A549 (cell line): ENCODE measurements at places on chromosomes 4 and X.

- no peak for DNase-seq
Measured at GRCh38 chr4:154450966-154451365, 40.6 kb downstream of the DCHS2 start.

DNA sequence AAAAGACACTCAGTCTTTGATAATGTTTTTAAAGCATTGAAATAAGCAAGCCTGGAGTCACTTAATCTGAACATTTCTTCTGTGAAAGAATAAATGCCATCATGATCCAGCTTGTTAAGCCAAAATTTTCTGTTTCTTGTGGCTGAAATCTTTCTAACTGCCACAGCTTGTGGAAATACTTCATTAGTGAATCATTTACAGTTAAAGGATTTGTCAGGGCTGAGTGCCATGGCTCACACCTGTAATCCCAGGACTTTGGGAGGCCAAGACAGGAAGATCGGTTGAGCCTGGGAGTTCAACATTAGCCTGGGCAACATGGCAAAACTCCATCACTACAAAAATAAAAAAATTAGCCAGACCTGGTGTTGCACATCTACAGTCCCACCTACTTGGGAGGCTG is 93.3 kb upstream of the PDE5A start:
- DNase-seq = no peak

GRCh38 chr4:14018191-14018853 is 390.8 kb upstream of the BOD1L1 start:
- no peak for DNase-seq

- DNase-seq = no peak
Measured at GRCh38 chrX:153726286-153727122, 1.8 kb downstream of the ABCD1 start.

- no peak for DNase-seq
Measured at GRCh38 chr4:6221851-6222760, 21.8 kb upstream of the JAKMIP1 start.

DNA sequence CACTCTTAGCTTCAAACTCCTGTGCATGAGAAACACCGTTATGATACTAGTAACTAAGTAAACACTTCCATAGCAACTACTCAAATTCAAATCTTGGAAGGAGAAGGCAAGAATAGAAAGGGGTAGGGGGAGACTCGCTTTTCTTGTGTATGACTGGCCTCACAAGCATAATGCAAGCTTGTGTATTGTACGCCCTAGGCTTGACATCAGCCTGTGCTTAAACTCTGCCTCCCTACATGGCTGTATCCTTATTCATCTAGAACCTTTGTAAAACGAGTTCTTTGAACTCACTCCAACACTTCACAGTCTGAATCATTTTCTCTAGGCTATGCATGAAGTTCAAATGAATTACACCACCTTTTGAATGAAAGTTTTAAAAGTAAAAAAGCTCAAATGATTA is 1071.2 kb upstream of the ADGRL3 start:
- DNase-seq = no peak

GRCh38 chrX:154058214-154058997 is 38.7 kb upstream of the IRAK1 start:
- DNase-seq = no peak

DNA sequence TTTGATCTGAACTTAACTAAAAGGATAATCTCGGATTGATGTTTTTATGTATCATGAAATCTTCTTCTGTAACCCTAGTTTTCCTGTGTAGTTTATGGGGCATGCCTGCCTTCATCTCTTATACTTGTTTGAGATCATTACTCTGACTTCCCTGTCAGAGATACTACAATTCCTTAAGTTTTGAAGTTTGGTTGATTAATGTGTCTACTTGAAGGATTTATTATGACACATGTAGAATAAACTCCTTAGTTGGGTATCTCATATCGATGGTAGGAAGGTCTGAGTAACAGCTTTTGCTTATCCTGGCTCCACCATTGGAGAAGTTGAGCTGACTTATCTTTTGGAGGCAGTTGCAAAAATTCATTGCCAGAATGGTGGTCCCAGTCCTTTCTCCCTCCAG is 46.7 kb downstream of the WWC2 start:
- no peak for DNase-seq

GRCh38 chrX:126165401-126165720 is 728 bp downstream of the DCAF12L2 start:
- no peak for DNase-seq

DNA sequence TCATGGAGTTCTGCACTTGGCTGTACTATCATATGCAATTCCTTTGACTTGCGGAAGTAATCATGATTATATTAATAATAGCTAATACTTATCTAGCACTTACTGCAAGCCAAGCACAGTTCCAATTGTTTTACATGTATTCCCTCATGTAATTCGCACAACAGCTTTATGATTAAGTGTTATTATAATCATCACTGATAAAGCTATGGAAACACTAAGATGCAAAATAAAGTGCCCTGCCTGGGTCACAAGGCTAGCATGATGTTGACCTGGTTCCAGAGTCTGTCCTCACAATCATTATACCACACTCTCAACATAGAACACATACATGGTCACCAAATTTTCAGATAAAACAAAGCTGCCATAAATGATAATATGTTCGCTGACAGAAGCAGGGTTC is 234.6 kb downstream of the FMR1NB start:
- DNase-seq = no peak

DNA sequence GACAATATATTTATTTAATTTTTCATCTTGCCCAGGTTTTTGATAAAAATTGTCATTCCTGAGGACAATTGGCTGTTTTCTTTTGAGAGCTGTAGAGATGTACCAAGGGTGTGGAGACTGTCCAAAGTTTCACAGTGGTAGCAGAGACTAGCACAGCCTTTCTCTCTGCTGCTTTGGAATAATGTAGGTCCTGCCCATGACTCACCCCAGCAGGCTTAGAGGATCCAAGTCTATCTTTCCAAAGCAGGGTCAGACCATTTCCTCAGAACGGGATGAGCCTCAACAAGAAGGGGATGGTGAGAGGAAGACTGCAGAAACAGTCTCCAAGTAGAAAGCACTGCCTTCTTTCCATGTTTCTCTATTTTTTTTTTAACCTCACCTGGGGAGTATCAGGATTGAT is 131.5 kb upstream of the RPL34 start:
- no peak for DNase-seq

- no peak for DNase-seq
Measured at GRCh38 chr4:2008671-2008920, 178 bp downstream of the NELFA start.

GRCh38 chr4:84683064-84683850 is 100.3 kb downstream of the CDS1 start:
- DNase-seq = no peak

DNA sequence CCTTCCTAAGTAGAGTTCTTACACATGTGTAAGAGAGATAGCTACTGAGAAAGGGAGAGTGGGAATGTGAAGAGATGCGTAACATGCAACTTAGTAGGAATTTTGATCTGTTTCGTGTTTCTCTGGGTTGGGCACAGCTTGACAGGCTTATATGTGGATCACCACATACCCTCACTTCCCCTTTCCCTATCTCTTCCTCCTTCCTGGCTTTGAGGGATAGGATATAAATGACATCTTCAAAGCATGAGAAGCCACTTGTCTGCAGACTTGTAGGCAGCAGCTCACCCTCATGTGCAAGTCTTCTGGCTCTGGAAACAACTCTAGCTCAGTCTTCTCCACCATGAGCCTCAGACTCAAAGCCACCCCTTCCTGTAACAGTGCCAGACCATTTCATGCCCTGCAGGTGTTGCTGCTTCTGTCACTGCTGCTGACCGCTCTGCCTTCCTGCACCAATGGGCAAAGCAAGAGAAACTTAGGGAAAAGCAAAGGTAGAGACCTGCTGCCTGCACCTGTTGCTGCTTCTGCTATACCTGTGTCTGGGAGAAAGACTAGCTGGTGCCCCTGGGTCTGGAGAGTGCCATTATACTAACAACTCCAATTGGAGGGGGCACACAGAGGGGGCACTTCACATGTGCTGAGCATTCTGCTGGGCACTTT is 5.4 kb upstream of the PF4V1 start:
- no peak for DNase-seq

DNA sequence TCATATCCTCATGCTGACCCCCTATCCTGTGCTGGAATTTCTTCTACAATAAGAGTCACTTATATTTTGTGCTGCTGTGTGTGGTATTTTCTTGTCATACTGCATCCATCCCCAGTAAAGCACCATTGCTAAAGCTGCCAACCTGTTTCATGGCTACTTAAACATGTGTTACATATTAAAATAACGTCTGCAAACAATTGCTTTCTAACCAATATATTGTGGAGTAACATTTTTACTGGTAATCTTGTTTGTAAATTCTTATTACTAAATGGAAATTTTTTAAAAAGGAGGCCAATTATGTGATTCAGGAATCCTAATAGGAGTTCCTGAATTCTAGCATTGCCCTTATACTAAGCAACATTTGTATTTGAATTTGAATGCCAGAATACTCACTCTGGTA is 160.3 kb upstream of the VEGFC start:
- no peak for DNase-seq

- DNase-seq = no peak
Measured at GRCh38 chr4:3800351-3800750, 34.2 kb downstream of the ADRA2C start.

DNA sequence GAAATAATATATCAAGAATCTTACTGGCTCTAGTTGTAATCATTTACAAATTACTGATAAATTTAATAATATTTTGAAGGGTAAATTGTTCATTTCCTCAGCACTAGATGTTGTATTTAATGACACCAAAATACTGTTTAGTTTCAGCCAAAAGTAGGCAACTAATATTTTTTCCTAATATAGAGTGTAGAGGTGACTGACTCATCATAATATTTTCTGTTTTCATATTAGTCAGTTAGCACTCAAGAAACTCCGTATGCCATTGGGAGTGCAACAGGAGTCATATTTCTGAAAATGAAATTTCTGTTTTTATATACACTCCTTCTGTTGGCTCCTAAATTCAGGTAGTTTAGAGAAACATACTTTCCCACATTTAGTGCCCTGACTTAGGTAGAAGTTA is 36.6 kb upstream of the PTPN13 start:
- no peak for DNase-seq

- no peak for DNase-seq
Measured at GRCh38 chrX:141214196-141214595, 28.1 kb downstream of the SPANXC start.

DNA sequence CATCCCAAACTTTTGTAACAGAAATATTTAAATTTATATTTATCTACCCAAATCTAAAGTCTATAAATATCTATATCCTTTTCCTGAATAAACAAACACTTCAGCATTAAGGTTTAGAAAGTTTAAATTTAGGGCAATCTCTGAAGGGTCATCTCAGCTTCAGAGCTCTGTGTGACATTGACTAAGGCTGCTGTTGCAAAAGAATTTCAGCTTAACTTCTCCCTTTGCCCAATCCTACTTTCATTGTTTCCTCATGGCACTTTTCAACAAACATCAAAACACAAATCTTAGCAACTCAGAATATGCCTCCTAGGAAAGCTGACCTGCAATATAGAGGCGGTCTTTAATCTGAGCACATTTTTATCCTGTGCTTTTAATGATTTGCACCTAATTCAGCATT is 79.7 kb upstream of the BANK1 start:
- no peak for DNase-seq

- DNase-seq = no peak
Measured at GRCh38 chr4:185374573-185374972, 21.2 kb downstream of the LRP2BP start.

DNA sequence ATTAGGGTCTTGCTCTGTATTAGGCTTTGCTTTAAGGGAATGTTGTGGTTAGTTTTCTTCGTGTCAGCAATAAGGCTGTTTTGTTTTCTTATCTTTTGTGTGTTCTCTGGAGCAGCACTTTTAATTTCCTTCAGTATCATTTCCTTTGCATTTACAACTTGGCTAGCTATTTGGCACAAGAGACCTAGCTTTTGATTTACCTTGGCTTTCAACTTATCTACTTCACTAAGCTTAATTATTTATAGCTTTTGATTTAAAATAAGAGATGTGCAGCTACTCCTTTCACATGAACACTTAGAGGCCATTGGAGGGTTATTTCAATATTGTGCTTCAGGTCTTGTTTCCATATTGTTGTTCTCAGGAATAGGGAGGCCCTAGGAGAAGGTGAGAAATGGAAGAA is 68.2 kb downstream of the FAT4 start:
- no peak for DNase-seq

DNA sequence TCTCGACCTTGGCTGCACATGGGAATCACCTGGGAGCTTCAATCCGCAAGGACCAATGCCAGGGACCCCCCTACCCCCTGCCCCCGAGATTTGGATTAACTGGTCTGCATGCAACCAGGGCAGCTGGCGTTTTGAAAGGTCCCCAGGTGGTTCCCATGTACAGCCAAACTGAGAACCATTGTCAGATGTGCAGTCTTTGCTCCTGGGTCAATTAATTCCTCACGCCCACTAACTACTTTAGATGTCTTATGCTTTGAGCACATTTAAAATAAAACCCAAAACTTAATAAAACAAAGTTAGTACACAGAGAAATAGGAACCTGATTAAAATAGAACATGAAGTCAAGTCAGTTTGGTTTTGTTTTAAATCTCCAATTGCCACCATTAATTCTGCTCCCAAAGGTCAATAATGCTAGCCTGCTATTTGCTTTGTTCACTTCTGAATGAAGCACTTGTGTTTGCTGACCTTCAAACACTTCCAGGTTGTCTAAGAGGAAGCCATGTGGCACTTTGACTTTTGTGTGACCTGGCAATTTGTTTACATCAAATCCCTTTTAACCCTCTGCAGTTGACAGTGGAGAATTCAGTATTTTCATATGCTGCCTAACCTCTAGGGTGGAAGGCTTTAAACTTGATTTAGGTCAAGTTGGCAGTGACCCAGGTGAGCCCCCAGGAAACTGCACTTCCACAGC is 27.2 kb upstream of the TMSB4X start:
- DNase-seq = no peak

DNA sequence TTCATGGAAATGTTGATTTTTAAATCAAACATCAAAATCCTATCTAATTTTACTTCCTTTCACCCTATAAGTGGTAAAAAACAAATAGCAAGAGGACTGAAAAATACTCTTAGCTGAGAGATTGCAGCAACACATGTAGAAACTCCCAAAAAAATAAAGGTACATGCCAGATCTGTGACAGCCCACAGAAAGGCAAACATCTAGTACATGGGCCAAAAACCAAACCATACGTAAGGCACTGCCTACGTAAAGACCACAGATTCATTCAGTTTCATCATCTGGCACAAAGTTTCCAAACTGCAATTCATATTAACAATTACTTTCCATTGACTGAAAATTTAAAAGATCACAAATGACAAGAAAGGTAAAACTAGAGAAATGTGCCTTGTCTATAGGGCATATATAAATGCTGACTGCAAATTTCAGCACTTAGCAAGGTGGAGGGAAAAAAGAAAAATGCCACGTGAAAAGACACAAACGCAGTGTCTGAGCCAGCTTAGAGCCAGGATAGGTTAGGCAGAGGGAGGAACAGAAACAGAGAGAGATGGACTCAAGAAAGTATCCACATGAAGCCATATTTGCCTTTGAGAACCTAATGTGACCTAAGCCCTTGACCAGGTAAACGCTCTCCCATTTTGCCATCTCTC is 88.1 kb downstream of the TSPAN5 start:
- DNase-seq = no peak

- DNase-seq = peak; percentile 78
Measured at GRCh38 chr4:156931267-156931666, 40.3 kb downstream of the PDGFC start.

- DNase-seq = no peak
Measured at GRCh38 chr4:72283357-72283756, 251.6 kb downstream of the NPFFR2 start.

GRCh38 chr4:42656944-42657792 is at the start of gene ATP8A1:
Gene ATP8A1 (minus strand): TSS chr4:42657105. CDS start chr4:42656873, 232 bp downstream.
- peak; percentile 75 for DNase-seq
